ENCODE measurements at places on chromosomes 6 and 20.
A peak's percentile ranks its signal among the peaks of the same experiment; 100 is the strongest.

GRCh38 chr6:7050872-7051779, 56.6 kb upstream of the RREB1 start:
- DNase-seq = peak; percentile 33

DNA sequence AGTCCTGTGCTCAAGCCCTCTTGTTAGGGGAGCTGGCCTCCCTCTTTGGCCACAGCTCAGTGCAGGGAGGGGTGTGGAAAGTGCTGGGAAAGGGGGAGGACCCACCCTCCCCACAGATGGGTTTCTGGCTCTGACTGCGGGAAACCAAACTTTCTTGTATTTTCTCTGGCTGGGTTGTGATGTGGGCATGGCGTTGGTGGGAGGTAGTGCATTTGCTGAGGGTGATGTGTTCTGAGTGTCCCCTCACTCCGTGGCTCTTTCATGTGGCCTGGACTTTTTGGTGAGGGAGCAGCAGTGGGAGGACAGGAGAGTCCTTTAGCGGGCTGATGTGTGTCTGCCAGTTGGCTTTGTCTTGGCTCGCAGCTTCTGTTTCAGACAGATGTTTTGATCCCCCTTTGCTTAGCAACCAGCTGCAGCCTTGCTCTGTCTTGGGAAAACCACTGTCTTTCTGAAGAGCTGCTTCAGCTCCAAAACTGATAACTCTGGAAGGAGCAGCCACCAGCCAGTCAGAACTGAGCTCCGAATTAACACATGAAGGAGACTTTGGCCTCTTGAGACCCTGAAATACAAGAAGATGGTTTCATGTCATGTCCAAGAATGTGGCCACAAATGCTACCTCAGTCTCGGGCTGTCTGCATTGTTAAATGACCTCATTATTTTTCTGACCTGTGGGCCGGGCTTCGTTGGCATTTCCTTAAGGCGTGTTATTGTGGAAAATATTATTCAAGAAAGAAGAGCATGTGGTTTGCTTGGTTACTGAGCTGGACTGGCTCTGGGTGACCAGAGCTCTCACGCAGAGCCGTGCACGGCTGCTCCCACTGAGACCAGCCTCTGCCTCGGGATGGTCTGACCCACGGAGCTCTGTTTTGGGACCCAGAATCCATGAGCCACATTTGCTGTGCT, 21.5 kb downstream of the SYNJ2 start:
- no peak for DNase-seq

- no peak for DNase-seq
Measured at GRCh38 chr6:149755300-149756260, 6.0 kb downstream of the PCMT1 start.

DNA sequence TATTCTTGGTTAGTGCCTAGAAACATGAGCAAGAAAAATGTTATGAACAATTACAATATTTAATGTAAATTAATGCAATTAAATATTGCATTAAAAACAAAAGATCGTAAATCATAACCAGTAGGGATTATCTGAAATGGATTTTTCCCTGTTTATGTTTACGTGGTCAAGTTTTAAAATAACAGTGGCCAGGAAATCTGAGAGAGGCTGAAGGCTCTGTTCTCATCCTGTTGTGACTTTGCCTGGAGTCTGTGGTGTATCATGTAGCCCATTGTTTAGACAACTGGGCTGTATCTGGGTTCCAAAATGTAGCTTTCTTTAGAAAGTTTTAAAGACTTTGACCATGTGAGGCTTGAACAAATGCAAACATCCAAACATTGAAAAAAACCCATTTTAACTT, 2.4 kb downstream of the MYO6 start:
- no peak for DNase-seq

DNA sequence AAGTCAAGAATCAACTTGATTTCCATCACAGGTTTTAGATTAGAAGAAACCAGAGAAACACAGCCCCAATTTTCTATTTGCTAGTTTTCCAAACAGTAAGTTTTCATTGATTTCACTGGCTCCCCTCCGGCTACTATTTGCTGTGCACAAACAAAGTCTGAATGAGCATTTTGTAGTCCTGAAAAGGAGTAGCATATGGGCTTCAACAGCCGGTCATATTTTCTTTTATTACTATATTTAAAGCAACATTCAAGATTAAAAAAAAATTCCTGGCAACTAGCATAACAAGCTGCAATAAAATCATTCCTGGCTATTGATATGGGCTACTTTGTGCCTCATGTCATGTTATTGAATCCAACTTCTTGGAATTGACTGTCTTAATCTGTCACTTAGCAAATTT, 48.3 kb downstream of the CARMIL1 start:
- no peak for DNase-seq

- no peak for DNase-seq
Measured at GRCh38 chr6:131443014-131443413, 130.0 kb upstream of the ARG1 start.

DNA sequence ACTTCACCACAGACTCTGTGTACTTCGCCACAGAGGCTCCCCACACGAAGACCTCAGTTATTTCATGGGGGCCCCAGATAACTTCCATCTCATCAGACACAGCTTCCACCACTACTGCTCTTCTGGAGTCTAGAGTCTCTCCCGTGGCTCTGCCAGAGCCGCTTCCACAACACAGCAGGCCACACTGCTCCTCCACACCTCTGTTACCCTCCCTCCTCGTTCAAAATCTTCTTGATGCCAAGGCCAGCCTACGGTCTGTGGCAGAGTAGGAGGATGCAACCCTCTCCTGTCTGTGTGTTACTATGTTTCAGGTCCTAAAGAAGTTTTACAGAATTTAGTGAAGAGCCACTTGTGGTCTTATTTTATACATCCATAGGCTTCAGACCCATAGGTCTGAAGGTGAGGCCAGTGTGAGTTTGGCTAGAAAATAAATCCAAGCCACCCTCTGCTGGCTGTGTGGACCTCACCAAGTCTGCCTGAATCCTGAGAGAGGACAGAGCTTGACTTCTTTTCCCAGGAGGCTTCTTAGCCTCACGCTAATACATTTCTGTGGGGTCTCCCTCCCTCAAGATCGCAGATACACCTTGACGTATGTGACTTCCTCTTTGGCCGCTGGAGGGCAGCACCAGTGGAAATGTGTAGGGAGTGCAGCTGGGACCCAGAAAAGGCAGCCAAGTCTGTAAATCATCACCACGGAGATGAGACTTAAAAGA, 197.7 kb downstream of the FAXC start:
- DNase-seq = peak; percentile 65

GRCh38 chr20:22569353-22569752, 15.0 kb downstream of the FOXA2 start:
- DNase-seq = no peak

DNA sequence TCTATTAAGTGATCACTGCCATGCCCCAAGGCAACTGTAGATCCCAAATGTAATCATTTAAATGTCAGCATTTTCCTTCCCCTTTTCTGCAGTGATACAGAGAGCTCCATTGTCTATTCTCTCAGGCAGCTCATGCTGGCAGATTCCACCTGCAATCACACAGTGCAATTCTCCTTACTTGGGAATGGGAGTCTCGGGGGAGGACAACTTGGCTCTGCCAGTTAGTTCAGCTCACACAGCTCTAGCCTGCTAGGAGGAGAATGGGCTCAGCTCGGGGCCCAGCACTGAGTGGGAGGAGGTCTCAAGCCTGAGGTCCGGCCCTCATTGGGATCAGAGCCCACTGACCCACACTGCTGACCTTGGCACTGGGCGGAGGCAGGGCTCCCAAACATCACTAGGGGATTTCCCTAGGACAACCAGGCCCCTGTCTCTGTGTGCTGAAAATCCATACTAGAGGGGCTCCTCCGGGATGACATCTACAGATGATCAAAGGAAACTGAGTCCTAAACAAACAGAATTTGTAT, 109.2 kb upstream of the ASF1A start:
- DNase-seq = peak; percentile 39

- no peak for DNase-seq
Measured at GRCh38 chr6:161168281-161168891, 105.5 kb downstream of the AGPAT4 start.

- no peak for DNase-seq
Measured at GRCh38 chr6:88972504-88973423, 9.3 kb upstream of the RNGTT start.

GRCh38 chr6:148273962-148274752, 68.5 kb upstream of the SASH1 start:
- DNase-seq = no peak

GRCh38 chr6:35629876-35630378, 58.8 kb downstream of the FKBP5 start:
- no peak for DNase-seq

DNA sequence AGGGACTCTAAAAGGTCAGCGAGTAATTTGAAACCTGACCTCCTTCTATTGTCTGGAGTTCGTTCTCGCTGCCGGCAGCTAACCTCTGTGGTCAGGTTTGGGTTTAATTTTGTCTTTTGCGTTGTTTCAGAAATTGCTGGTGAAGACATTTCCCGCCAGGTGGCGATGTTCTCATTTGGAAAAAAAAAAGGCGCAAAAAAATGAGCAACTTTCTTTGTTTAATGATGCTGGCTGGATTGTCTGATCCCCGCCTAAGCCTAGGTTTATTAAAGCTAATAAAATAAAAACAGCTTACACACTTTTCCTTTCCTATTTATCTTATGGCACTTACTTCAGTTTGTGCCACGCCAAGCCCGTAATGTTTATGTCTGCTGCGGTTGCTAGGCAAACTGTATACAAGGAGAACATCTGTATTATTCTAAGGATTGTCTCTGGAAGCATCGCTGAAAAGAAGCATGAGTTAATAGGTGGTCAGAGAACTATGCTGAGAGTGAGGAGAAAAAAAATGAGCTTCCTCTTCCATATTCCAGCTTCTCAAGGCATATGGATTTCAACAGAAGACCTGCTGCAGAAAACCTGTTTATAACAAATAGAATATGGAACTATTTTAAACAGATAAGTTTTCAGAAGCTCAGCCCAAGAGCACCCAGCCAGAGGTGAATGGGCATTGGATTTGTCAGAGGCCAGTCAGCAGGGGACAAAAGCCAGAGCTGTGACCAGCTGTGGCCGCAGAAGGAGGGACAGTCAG, 205.7 kb downstream of the DOK5 start:
- DNase-seq = peak; percentile 67

GRCh38 chr20:24034820-24035219, 46.2 kb upstream of the GGTLC1 start:
- no peak for DNase-seq

DNA sequence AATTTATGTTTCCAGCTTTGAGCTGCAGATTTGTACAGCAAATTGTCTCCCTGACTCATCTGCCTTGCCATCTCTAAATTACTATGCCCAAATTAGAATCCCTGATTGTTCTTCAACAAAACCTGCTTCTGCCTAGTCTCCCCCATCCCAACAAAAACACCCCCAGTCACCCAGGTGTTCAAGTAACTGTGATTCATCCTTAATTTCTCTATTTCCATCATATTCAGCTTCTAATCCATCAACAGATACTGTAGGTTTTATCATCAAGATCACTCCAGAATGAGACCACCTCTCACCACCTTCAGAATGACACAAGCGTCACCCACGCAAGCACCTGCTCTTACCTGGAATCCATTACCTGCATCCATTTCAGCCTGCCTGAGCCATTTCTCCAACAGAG, 498.5 kb downstream of the PRKN start:
- DNase-seq = no peak

GRCh38 chr6:36999061-36999750, 6.2 kb upstream of the FGD2 start:
- DNase-seq = no peak

DNA sequence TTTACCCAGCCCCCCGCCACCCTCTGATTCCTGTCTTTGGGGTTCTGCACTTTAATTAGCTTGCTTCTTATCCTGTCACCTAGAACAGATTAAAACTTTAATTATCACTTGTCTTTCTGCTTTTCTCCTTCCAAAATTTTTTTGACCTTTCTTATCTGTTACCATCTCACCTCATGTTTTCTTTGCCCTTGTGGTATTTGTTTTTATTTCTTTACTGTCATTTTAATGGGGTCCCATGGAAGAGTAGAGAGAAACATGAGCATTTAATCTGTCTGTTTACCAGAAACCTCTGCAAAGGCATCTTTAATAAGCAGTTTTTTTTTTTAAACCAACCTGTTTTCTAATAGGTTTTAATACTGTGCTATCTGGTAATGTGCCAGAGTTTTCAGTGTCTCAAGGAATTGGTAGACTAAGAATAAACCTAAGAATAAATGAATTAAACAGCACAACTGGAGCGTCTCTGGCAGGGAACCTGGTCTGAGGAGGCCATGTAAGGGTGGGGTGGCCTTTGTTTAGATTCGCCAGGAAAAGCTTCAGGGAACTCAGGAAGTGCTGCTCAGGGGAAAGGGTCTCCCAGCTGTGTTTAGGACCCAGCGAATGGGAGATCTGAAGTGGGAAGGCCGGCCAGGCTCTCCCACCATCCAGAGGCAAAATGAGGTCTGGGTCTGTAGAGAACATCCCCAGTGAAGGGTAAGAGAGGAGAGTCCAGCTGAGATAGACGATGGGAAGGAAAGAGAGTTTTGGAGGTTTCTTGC, 69.8 kb downstream of the ARID1B start:
- no peak for DNase-seq

DNA sequence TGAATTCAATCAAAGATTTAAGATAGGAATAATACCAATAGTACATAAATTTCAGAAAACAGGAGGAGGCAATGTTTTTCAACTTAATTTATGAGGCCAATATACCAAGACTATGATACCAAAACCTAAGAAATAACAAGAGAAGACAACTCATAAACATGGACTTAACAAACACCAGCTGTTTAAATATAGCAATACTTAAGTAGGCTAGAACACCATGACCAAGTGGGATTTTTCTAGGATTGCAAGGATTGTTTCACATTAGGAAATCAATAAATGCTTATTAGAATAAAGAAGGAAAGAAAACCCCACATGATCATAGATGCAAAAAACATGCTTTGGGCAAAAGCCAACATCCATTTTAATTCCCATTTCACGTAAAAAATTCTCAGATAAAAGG, 355.1 kb downstream of the EPM2A start:
- no peak for DNase-seq

GRCh38 chr6:106025655-106026054, 60.5 kb upstream of the PRDM1 start:
- DNase-seq = no peak

All from neural crest cell (in vitro differentiated cells).